GM19239 (cell line): ENCODE measurements at places on chromosomes 5 and 9.

DNA sequence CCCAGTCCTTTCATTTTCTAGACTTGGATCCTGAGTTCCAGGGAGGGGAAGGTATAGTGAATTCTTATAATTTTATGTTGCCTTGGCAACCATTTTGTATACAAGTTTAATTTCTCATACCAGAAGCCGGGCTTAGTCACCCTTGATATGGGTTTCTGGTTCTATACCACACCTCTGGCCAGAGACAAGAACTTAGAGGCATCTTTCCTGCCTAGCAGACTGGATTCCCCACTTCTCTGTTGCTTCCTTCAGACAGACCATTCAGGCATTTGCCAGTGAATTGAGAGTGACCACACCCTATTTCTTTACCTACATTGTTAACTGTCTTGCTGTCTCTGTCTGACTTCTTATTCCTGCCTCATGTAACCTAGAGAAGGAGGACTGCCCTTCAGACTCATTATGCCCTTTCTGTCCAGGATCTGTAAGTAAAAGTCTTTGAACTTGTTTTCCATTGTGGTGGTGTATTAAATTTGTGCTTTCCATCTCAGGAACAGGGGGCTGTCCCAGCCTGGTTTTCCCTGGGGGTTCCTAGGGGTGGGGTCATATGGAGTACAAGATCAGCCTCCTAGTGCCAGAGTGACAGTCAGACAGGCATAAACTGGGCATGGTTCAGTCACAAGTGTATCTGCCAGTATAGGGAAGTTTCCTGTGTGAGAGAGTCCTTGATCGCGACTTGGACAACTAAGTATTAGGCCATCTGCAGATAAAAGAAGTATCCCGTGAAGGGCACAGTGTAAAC is 27.4 kb downstream of the TNFSF8 start:
- no peak for DNase-seq

DNA sequence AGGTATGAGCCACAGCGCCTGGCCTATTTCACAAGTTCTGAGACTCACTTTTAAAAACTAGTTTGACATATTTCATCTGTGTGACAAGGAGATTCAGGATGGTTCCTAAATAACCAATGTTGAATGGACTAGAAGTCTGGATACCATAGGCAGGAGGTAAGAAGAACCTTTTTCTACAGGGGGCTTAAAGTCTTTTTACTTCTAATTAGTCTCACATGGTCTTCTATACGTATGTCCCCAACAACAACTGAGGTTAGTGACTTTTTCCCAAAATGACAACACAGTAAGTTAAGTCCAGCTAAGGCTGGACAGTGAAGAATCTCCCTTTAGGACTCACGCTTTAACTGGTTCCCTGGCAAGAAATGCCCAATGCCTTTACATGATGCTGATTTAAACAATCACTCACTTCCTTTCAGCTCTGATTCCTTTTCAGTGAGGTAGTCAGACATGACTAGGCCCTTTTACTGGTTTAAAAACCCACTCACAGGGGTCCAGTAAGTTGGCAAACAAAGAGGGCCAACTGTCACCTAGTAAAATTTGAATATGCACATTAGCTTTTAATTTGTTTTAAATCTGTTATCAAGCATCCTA is 12.1 kb upstream of the HAUS6 start:
- DNase-seq = no peak

DNA sequence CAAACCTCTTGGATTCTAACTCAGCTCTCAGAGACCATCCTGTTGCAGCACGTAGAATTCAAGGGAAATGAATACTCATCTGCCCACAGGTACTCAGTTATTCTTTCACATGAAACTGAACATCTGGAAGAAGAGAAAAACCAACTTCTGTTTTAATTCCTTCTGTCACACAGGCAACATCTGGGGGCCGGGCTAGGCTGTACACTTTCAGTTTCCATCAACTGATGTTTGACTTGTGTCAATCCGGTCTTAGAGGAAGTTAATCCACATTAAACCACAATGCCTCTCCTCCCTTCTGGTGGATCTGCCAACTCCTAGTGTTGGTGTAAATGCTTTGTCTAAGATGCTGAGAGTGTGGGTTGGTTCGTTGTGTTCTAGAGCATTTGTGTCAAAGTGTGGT is 17.6 kb downstream of the DMRT3 start:
- DNase-seq = no peak

- no peak for DNase-seq
Observed at GRCh38 chr5:176780176-176781053, 29.9 kb upstream of the UNC5A start.

DNA sequence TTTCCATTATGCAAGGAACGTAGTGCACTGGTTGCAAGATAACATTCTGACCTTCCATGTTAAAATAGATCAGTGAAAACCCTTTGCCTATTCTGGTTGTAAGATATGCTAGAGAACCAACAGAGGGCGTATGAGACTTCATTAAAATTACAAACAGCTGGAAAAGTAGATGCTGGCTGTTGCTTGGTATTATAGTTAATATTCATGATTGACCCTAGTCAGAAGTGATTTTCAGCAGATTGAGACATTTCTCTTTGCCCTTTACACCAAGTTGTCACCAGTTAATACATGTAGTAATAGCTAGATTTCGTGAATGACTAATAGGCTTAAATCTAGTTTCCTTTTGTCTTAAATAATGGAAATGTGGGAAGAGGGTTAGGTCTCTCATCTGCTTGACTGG is 13.8 kb upstream of the FGF18 start:
- DNase-seq = no peak

DNA sequence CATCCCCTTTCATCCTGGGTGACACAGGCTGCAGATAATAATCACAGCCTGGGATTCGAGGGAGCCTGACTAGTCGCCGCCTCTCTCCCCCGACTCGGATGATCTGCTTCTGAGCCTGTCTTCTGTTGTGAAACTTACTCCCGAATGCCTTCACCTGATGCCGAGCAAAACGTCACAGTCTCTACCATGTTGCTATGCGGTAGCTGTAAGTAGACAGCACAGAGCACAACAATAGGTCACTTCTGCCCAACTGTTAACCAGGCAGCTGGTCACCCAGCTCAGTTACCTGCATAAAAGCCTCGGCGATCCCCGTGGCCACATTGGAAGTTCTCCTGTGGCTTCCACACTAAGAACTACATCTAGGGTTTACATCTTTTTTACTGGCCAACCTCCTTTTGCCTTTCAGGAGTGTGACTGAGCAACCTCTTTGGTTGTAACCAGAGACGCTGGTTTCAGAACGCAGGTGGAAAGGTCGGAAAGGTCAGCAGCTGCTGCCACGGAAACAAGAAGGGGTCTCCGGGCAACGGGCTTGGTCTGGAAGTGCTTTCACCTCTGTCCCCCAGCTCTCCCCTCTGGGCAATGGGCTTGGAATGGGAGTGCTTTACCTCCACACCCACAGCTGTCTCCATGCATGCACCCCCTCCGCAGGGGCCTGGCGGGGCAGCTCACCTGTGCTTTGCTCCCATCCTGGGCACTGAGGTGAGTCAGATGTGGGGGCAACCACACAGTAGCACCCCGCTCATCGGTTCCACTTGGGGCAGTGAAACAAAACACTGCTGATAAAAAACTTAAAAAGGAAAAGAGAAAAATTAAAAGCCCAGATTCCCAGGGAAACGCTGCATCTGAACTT is 7.6 kb upstream of the PPP1R26 start:
- no peak for DNase-seq

GRCh38 chr5:174608631-174609097 is 115.7 kb upstream of the MSX2 start:
- DNase-seq = no peak

GRCh38 chr5:123134653-123135181 is 45.7 kb downstream of the PRDM6 start:
- no peak for DNase-seq

GRCh38 chr5:136642976-136643375 is 277.6 kb upstream of the TRPC7 start:
- DNase-seq = no peak

DNA sequence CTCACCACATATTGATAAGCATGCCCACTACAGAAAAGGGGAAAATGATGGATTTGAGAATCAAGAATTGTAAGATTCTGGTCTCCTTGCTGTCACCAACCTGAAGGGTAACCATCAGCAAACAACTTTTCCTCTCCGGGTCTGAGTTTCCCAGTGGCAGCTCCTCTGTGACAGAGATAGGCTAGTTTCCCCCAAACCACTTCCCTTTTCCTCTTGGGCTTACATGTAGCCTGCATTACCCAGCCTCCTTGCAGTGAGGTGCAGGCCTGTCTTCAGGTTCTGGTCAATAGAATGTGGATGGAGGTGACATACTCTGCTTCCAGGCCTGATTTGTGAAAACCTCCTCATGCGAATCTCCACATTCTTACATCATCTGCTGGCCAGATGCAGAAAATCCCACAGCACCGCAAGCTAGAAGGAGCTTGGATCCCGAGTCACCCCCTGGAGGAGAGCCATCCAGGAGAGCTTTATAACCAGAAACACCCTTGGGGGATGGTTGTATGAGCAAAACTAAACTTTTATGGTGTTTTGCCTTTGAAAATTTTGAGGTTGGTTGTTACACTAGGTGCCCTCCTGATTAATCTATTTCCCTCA is 206.1 kb downstream of the RGS3 start:
- no peak for DNase-seq

GRCh38 chr5:2029206-2029605 is 146.5 kb upstream of the IRX4 start:
- no peak for DNase-seq

DNA sequence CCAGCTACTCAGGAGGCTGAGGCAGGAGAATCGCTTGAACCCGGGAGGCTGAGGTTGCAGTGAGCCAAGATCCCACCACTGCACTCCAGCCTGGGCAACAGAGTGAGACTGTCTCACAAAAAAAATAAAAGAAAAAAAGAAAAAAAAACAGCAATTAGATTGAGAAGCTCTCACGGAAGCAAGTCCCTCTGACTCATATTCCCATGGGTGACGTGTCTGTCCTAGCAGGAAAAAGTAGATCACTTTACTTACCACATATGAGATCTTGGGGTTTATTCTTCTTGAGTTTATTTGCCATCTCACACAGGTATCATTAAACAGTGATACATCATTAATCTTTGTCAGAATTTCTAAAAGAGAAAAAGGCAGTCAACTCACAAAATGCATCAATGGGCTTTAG is 62.6 kb downstream of the SUSD1 start:
- no peak for DNase-seq

- no peak for DNase-seq
Observed at GRCh38 chr9:137313956-137314560, 12.0 kb upstream of the NRARP start.
